Karpas-422 (cell line): ENCODE measurements at places on chromosomes 7 and 10. TPM values are rescaled to one million over a fixed set of nuclear protein-coding genes. Genes with fewer than 3 reads are reported as not detected.

The VWDE gene
- not detected in 2 replicates for total RNA-seq

- no peak for DNase-seq
- H3K36me3 ChIP-seq = no peaks in the 10 kb centered on the region
- no peak overlapping the region for H3K27ac ChIP-seq
These were observed 12.6 kb upstream of the FHIP2A start for GRCh38 chr10:114808982-114809381.

The CYP3A5 gene
- not detected in 2 replicates for total RNA-seq

GRCh38 chr7:126755381-126755780, 497.4 kb downstream of the GRM8 start:
- no peak for DNase-seq
- H3K4me1 ChIP-seq = no peaks in the 10 kb centered on the region
- no peaks in the 10 kb centered on the region for H3K36me3 ChIP-seq
- H3K27ac ChIP-seq = no peak overlapping the region

The SH2D4B gene
- 0.07 TPM in 1 of 2 replicates, not detected in the other for total RNA-seq

DNA sequence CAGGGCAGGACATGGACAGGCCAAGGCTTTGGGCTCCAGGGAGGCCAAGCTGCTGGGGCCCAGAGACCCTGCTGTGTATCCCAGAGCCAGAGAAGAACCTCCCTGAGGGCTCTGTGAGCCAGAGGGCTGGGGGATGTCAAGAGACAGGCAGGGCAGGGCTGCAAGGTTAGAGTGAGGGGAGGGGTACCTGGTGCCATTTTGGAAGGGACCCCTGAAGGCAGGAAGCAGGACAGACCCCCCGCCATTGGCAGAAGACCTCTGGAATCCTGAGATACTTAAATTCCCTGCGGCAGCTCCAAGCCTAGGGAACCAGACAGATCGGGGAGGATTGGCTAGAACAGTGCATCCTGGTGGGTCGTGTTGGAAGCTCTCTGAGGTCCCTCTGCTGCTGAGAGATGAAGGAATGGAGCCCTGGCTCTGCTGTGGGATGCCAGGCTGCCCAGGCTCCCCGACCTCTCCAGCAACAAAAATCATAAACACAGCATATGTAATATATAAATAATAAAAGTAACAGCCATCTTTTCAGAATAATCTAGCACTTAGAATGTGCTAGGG, 75.0 kb downstream of the LHPP start:
- H3K4me3 ChIP-seq = peak overlapping the region; percentile 70
- H3K36me3 ChIP-seq = no peaks in the 10 kb centered on the region
- H3K4me1 ChIP-seq = peaks cover 98% of the 10 kb centered on the region
- peak; percentile 78 for DNase-seq

DNA sequence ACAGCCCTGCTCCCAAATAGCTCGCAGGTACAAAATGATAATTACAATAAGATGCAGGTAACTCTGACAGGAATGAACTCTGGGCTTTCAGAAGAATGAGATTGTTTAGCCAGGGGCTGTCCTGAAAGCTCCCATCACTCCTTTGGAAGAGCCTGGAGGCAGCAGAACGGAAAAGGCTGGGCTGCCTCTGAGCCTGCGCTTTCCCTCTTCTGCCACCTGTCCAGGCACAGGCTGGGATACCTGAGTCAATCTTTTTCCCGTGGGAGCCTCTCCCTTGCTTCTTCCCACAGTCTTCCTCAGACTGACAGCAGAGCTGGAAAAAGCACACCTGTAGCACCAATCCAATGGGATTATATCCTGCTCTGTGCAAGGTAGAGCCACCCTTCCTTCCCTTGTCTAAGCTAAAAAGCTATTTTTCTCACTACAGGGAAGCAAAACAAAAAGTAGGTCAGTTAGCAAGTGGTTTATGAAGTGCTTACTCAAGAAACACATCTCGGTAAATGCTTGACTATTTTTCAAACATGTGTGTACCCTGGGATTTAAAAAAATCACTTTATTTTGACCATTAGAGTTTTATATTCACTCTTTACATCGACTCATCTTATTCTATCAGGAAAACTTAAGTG, 12.3 kb upstream of the CUL1 start:
- H3K27ac ChIP-seq = no peak overlapping the region
- H3K27me3 ChIP-seq = no peaks in the 10 kb centered on the region
- no peak for DNase-seq
- no peaks in the 10 kb centered on the region for H3K36me3 ChIP-seq
- no peaks in the 10 kb centered on the region for H3K4me1 ChIP-seq

GRCh38 chr10:107847620-107848019, 683.1 kb upstream of the SORCS1 start:
- no peaks in the 10 kb centered on the region for H3K4me1 ChIP-seq
- no peaks in the 10 kb centered on the region for H3K27me3 ChIP-seq
- no peak overlapping the region for H3K27ac ChIP-seq
- H3K36me3 ChIP-seq = no peaks in the 10 kb centered on the region
- no peak overlapping the region for H3K4me3 ChIP-seq

The OR2A1 gene
- total RNA-seq = not detected in 2 replicates
